ENCODE measurements at places on chromosomes 4 and X.

DNA sequence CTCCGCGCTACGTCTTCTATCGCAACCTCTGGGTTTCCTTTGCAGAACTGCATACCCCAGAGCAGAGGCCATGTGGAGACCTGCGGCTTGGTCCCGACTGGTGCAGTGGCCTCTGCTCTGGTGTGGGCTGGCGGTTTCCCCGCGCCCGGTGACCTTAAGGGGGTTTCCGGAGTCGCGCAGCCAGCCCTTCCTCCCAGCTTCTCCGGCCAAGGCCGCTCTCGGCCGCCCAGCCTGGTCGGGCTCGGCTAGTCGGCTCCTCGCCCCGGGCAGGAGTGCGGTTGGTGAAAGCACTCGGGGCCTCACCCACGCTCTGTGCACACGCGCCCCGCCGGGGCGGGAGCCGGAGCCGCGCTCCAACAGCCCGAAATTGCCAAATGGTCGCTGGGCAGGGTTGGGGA lies 84.9 kb downstream of the BCOR start:
- no peak for DNase-seq

GRCh38 chr4:145035494-145036136 lies 62.4 kb downstream of the ANAPC10 start:
- DNase-seq: no peak

GRCh38 chrX:130296743-130297142 lies 28.0 kb upstream of the ZNF280C start:
- DNase-seq: no peak

DNA sequence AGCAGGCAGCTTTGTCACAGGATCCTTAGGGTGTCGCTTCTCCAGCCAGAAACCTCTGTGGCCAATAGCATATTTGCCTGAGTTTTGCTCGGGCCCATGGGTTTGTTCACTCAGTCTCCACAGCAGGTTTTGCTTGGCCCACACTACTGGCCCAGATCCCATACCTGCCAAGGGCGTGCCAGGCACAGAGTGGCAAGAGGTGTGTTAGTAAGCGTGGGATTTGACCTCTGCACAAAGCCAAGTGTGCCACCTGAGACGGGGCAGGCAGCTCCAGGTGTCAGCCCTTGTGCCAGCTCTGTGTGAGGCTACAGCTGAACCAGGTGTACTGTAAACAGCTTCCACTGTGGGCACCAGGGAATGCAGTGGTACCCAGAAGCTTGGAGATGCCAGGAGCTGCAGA lies 2003.0 kb downstream of the C4orf33 start:
- DNase-seq: no peak
